Kasumi-1 (cell line): ENCODE measurements at places on chromosomes 2 and 18.
A peak's percentile ranks its signal among the peaks of the same experiment; 100 is the strongest.

- DNase-seq = no peak
These were observed 21.2 kb downstream of the SCG2 start for GRCh38 chr2:223580951-223581350.

GRCh38 chr2:42200926-42201855 is 32.0 kb downstream of the EML4 start:
- DNase-seq = no peak

DNA sequence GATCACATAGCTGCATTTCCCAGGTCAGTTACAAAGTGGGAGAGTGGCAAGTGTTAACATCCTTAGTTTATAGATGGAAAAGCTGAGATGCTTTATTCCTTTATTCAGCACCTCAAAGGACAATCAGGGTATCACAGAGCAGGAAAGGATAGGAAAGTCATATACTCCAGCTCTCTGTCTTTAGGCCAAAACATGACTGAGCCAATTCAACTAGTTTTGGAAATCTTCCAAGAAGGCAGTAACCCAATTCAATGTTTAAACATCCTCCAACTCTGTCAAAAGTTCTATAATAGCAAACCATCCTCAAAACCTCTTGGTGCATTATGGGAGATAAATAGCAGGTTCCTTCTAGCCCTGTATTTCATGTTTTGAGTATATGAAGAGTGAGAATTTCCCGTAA is 25.2 kb downstream of the CASP8 start:
- no peak for DNase-seq

DNA sequence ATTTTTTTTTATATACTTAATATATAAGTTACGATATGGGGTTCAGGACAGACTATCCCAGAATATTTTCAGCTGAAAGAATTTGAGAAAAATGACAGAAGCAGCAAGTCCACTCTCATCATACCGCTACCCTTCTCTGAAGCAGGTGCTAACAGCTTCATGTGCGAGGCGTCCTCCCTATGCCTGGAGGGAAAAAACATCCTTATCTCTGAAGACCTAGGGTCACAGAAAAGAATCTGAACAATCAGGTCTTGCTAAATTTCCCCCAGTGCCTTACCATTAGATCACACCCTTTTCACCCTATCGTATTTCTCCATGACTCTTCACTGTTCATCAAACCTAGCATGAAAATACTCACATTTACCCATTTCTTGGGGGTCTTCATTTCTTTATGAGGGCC is 51.9 kb upstream of the CREB1 start:
- no peak for DNase-seq

GRCh38 chr2:29314816-29315571 is 199.8 kb downstream of the CLIP4 start:
- DNase-seq = peak; percentile 79

GRCh38 chr2:214587442-214587841 is 176.6 kb downstream of the VWC2L start:
- DNase-seq = no peak

DNA sequence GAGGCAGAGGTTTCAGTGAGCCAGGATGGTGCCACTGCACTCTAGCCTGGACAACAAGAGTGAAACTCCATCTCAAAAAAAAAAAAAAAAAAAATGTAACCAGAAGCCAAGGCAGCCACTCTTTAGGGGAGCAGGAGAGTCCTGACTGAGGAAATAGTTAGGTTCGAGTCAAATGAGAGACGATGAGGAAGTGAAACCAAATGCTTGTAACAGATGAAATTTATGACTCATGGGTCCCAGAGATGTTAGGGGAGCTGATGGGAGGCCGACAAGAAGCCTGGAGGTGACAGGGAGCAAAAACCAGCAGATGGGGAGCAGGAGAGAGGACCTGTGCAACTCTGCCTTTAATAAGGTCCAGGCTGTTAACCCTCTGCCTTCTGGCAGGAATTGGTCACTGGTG is 756.1 kb upstream of the DDX18 start:
- DNase-seq = peak; percentile 66
